Mammary epithelial cell (primary cell): ENCODE measurements at places on chromosomes 12 and 14. TPM values are rescaled to one million over a fixed set of nuclear protein-coding genes. Genes with fewer than 3 reads are reported as not detected.

GRCh38 chr12:110165540-110166159 is 41.5 kb downstream of the IFT81 start:
- DNase-seq, result no peak

DNA sequence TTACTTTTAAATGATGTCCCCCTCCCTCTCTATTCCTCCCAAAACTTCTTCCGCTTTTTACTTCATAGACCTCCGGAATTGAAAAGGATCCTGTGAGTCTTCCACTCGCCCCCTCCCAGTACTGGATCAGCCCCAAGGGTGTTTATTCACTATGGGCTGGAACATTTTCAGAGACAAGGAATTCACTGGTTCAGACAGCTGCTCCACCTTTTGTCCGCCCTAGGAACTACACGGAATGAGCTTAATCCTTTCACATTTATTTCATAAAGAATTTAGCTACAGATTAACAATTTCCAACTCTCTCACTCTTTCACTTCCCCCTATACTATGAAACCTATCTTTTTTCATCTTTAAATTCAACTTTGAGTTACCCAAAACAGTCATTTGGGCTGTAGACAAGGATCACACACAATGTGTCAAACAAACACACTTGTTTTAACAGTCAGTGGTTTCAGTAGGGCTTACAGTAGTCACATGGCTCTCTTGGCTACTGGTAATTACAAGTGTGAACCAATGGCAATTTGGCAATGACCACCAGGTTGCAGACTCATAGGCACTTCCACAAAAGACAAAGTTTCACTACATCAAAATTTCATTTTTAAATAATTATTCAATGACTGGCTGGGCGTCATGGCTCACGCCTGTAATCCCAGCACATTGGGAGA is 20.6 kb downstream of the CNIH1 start:
- peak; percentile 34 for DNase-seq

LGMN gene
- 28.8 TPM for total RNA-seq

- DNase-seq, result no peak
These were observed 93.6 kb downstream of the KCNK10 start for GRCh38 chr14:88229428-88229827.

DNA sequence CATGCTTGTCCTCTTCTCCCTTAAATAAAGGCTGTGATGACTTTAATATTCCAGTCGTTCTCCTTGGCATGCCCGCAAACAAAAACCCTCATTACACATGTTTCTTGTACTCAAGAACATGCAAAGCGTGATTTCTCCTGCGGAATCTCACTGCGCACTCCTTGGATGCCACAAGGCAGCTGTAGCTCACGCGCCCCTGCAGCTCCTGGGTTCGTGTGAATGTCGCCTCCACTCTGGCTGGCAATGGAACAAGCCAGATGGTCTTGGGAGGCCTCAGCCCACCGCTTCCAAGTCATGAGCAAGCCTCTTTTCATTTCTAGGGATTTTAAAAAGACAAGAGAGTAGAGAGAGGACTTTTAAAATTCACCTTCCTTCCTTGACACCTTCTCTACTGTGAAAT is 403.8 kb downstream of the PCNX1 start:
- no peak for DNase-seq

- DNase-seq, result no peak
These were observed 10.1 kb upstream of the FBXL14 start for GRCh38 chr12:1604464-1604863.
